Mesenteric fat pad (tissue), 1 donor: ENCODE measurements at places on chromosomes 11 and 22. TPM values are rescaled to one million over a fixed set of nuclear protein-coding genes. Genes with fewer than 3 reads are reported as not detected.

- DNase-seq, result peak; percentile 67
These were observed 9.4 kb downstream of the GSTP1 start for GRCh38 chr11:67592880-67593564.

- no peak for DNase-seq
These were observed 498 bp downstream of the C2CD2L start for GRCh38 chr11:119107538-119108145.

DNA sequence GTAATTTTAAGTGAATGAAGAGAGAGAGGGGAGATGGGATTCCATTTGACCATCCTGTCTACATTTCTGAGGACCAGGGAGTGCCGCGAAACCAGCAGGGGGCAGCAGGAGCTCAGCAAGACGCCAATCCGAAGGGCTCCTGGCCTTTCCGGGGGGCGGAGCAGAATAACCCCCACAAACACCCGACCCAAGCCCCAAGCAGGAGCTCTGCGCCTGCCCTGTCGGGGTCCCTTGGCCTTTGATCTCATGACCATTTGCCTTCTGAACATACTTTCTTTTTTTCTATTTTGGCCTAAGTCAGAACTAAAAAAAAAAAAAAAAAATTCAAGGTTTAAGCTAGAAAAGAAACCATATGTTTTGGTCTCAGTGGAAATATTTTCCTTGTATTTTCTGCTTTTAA, 21.9 kb upstream of the SCN2B start:
- DNase-seq, result no peak

DNA sequence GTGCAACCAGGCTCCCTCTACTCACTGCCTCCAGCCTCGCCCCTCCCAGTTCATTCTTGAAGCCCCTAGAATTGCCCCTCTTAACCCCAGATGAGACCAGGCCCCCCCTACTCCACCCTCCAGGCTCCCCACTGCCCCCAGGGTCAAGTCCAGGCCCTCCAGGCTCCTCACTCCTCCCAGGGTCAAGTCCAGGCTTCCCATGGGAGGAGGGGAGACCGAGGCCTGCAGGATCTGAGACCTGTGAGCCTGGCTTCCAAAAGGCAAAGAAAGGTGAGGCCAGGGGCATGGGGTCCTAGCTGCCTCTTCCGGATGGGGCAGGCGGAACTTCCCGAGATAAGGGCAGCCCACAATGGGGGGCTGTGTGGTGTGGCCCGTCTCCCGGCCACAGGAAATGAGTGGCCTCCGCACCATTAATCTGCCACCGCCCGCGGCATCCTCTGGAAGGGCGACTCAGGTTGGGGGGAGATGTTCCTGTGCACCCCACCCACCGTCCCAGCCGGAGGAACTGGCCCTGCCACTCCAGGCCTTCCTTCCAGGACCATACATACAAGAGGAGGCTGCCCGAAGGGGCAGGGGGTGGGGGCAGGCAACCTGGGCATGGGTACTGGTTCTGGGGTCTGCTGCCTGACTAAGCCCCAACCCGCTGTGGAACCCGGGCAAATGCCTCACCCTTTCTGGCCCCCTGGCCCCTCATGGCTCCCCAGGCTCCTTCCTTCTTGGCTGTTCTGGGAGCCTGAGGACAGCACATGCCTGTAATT, 35.1 kb upstream of the WNT11 start:
- DNase-seq, result no peak

- no peak for DNase-seq
These were observed 8.7 kb upstream of the BARX2 start for GRCh38 chr11:129366737-129367597.

DNA sequence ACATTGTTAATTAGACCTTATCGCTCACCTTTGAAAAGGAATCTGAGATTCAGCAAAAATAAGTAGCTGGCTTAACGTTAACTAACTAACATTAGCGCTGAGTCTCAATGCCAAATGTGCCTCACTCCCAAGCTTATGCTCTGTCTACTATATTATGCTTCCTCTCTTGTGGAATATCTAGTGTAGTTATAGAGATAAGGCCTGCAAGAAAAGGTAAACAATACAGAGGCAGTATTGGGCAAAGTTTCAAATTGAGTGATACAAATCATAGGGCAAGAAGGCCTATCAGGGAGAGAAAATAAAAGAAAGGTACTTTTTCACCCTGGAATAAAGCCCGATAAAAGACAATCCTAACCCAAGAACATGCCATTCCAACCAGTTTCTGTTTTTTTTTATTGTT, 61.6 kb upstream of the SLC17A6 start:
- DNase-seq, result no peak

- no peak for DNase-seq
These were observed 31.1 kb downstream of the SGSM3 start for GRCh38 chr22:40401532-40401931.

DNA sequence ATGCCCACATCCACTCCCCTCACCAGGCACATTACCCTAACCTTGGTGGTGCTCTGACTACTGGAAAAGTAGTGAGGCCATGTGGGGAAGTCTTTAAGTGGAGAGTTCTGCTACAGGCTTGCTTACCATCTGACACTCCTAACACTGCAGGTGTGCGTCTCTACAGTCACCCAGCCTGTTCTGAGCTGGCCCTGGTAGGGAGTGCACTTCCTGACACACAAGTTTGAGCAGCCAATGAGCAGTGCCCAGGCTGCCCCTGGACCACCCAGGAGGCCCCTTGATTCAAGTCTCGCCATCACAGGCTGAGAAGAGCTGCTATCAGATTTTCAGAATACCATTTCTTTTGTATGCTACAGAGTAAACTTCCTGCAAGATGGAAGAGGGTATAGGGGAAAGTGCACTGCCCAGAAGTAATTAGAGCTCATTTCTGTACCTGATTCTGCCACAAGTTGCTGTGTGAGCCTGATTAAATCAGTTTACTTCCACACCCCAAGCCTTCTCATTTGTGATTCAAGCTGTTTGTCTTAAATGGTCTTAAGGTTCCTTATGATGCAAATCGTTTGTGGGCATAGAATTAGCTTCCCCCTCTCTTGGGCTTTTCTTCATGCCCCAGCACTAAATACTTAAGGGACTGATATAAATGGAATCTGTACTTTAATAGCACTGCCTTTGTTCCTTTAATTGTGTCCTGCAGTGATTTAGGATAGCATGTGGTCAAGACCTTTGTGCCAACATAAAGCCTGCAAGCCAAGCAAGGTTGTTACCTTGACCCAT, 22.2 kb downstream of the OPCML start:
- no peak for DNase-seq

- DNase-seq, result no peak
These were observed 39.4 kb downstream of the TRIM29 start for GRCh38 chr11:120098503-120099020.

DNA sequence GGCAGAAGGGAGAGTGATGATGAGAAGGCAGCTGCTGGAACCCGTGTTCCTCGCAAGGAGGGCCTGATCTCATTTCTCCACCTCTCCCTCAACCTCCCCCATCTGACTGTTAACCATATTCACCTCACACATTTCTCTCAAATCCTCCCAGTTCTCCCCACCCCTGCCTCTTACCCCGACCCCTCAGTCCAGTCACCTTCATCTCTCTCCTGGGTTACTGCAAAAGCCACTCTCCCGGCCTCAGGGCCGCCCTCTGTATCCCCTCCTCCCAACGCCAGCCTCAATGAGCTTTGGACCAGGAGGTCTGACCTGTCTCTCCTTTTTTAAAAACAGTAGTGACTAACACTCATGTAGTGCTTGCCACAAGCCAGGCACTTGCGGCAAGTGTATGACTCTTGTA, 29.5 kb upstream of the LMO1 start:
- peak; percentile 57 for DNase-seq

DNA sequence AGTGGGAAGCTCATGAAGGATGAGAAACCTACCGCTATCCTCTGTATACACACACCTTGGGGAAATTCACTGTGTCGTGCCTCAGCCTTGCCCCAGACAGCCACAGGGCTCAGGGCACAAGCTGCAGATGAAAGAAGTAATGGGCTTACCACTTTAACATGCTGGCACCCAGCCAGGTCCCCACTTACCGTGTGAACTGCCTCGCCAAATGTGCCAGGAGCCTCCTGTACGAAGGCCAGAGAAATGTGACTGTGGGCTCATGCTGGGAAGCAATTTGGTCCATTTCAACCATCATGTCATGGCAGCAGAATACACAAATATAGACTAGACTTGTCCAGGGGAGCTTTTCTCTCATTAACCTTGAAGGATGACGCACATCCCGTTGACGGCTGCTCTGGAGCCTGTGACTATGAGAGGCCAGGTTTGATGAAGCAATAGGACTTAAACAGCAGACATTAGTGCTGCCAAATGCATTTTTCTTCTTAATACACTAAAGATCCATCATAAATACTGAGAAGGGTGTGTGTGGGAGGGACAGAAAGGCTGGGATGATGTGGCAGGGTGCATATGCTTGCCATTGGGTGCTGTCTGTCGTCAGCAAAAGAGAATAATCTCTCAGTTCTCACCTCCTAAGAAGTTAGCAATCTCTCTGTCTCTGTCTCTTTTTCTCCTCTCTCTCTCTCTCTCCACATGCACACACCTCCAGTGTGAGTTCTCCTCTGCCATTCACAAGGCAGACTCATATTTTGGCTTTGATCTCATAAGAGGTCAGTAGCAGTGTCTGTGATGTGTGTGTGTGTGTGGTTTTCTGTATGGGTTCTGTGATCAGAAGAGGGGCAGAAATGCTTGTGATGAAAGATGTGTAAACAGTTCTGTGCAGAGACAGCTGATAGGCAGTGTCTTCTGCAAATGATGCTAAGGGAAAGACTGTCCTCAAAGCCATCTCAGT, 142.4 kb downstream of the KIRREL3 start:
- DNase-seq, result no peak

GRCh38 chr22:40328546-40329456, 17.5 kb upstream of the ADSL start:
- DNase-seq, result no peak

- no peak for DNase-seq
These were observed 39.9 kb downstream of the SLCO2B1 start for GRCh38 chr11:75190652-75191329.

DNA sequence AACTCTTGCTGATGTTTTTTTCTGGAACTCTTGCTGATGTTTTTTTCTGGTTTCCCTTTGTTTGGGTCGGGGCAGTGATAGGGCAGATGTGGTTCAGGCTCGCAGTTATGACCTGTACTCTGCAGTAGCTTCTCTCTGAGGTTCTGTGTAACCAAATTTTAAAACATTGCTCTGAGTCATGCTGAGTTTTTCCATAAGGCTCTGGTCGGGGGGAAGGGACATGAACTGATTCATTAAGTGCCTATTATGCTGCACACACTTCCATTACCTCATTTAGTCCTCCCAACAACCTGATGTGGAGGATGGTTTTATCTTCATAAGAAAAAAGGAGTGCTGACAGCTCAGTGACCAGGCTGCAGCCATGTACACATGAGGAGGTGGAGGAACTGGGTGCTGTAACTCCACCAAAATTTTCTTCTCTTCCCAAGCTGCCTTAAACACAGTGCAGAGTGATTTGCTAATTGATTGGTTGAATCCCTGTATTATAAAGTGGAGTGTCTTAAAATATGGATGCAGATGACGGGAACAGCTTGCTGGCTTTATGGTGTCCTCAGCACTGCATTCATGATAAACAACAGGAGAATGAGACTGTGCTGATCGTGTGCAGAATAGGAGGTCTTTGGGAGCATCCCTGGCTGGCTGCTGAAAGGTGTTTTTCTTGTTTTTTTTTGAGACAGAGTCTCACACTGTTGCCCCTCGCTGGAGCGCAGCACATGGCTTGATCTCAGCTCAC, 19.1 kb downstream of the TNRC6B start:
- no peak for DNase-seq

DNA sequence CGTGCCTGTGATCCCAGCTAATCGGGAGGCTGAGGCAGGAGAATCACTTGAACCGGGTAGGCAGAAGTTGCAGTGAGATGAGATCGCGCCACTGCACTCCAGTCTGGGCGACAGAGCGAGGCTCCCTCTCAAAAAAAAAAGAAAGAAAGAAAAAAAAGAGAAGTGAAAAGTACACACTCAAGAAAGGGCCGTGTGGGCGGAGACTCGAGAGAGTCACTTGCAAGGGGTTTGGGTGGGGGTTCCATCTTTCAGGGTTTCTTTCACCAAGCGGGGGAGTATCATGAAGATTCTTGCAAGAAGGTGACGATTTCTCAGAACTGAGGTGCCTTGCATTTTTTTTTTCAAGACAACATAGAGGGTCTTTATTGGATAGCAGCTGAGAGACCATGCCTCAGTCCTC, 4.0 kb upstream of the IFITM5 start:
- DNase-seq, result no peak

GRCh38 chr11:7520011-7520942, 6.5 kb downstream of the PPFIBP2 start:
- DNase-seq, result no peak

DNA sequence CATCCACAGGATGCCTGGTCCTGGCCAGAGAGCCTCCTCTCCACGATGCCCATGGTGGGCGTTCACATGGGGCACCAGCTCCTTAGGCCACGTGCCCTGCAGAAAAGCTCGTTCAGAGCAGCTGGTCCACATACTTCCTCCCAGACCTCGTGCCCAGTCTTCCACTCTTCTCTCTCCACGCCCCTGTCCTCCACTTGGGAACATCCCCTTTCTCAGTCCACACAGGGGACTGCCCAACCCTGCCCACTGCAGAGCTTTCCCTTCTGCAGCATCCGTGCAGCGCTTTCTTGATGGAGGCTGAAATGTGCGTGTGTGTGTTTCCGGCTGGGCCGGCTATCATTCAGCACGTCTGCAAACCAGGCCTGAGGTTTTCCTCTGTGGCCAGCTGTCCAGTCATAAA, 11.3 kb downstream of the TPCN2 start:
- no peak for DNase-seq

DNA sequence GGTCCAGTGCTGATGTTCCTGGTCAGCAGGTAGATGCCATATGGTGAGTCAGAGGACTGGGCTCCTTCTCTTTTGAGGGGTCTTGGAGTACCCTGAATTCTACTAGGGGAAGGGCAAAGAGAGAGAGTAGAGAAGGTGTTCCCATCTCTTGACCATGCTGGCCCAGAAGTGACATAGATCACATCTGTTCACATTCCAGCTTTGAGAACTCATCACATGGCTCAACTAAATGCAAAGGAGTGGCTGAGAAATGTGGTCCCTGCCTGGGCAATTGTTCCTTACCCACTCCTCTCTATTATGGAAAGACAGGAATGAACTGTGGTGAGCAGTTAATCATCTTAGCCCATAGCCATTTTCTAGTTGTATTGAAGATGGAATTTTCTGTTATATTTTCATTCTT, 105.4 kb upstream of the TIMP3 start:
- DNase-seq, result no peak

GRCh38 chr22:31603574-31603973, 58.4 kb downstream of the PISD start:
- DNase-seq, result peak; percentile 74

BBOX1 gene
- 0.32 TPM for total RNA-seq

APOL5 gene
- total RNA-seq, result not detected

ADAMTS8 gene
- total RNA-seq, result 0.42 TPM

RASD2 gene
- total RNA-seq, result 1.6 TPM

CDKN1C gene
- total RNA-seq, result 252 TPM

MUC2 gene
- 0.80 TPM for total RNA-seq

P2RY2 gene
- 1.4 TPM for total RNA-seq

OR5B21 gene
- total RNA-seq, result not detected

ADM2 gene
- total RNA-seq, result 0.42 TPM

CREBZF gene
- 25.1 TPM for total RNA-seq

HTR3B gene
- not detected for total RNA-seq

CHEK1 gene
- total RNA-seq, result 2.2 TPM
